CD4-positive, CD25-positive, alpha-beta regulatory T cell (primary cell): ENCODE measurements at places on chromosomes 12 and 14. TPM values are rescaled to one million over a fixed set of nuclear protein-coding genes. Genes with fewer than 3 reads are reported as not detected.

KIF26A gene
- polyA plus RNA-seq = not detected

SCNN1A gene
- 0.23 TPM for polyA plus RNA-seq

TMEM253 gene
- polyA plus RNA-seq = not detected

AEBP2 gene
- polyA plus RNA-seq = 11.6 TPM

TSPAN19 gene
- polyA plus RNA-seq = not detected

DACT1 gene
- polyA plus RNA-seq = 0.13 TPM
